ENCODE measurements at places on chromosomes 2 and 18. TPM values are rescaled to one million over a fixed set of nuclear protein-coding genes. Genes with fewer than 3 reads are reported as not detected.

The RSAD2 gene
- 4.3 TPM for total RNA-seq

DNA sequence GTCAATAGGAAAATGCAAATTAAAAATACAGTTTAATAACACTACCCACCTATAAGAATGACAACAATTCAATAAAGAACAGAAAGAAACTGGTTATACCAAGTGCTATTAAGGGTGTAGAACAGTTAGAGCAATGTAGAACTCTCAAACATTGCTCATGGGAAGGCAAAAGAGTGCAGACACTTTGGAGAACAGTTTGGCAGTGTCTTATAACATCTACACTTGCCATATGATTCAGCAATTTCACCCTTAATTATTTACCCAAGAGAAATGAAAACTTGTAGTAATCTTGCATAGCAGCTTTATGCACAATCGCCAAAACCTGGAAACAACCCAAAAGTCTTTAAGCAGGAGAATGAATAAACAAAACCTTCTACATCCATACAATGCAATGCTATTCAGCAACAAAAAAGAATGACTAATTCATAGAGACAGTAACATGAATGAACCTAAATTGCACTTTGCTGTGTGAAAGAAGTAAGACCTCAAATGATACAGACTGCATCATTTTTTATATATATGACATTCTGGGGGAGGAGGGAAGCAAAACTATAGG is 455.2 kb downstream of the THSD7B start:
- no peak for DNase-seq

- DNase-seq = no peak
These were observed 143.4 kb downstream of the PPP1R1C start for GRCh38 chr2:182128821-182129707.

DNA sequence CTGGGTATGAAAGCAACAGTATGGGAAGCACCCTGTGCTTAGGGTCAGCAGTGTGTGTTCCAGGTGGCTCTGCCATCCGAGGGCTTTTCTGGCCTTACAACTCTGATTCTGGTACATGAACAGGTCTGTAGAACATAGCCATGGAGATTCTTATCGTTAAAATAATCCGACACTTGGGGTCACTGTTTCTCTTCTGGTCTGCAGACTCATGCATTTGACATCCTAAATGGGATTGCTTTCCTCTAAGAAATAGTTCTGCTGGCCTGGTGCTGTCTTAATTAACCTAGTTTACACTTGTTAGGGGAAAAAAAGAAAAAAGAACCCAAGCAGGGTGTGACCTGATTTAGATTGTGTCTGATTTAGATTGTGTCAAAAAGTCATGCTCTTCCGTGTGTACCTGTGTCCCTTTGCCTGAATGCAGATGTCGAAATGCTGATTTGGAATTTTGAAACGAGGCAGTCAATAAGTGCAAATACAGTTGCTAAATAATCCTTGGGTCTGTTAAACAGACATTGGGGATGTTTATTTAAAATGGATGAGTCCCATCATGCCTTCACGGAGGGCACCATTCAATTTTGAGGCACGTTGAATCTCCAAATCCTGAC is 59.6 kb downstream of the TRPM8 start:
- DNase-seq = no peak

DNA sequence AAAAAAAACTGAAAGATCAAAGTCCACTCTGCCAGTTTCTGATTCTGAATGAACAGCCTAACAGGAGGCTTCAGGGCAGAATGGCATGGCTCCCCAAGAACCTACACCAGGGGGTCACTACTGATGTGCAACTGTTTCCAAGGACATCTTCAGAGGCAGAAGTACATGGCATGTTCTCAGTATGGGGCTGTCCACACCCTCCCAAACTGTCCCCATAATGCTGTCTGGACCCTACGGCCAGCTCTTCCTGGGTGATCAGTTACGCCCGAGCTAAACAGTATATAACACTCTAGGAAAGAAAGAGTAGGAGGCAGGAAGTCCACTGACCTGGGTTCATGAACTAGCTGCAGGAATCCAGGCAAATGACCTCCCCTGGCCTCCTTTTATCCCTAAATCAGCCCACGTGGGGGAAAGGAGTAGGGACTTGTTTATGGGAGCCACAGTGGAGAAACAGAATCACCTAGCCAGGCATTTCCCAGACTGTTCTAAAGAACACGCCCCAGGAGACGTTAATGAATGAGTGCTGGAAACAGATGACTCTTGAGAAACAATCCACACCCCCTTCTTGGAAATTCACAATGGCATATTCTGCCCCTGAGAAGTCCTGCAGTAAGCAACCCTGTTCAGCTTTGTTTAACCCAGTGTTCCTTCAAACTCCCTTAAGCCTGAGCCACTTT is 2.5 kb downstream of the TMBIM1 start:
- DNase-seq = no peak

- no peak for DNase-seq
These were observed 4.0 kb upstream of the CKAP2L start for GRCh38 chr2:112768432-112768831.

The RGPD4 gene
- not detected for total RNA-seq

DNA sequence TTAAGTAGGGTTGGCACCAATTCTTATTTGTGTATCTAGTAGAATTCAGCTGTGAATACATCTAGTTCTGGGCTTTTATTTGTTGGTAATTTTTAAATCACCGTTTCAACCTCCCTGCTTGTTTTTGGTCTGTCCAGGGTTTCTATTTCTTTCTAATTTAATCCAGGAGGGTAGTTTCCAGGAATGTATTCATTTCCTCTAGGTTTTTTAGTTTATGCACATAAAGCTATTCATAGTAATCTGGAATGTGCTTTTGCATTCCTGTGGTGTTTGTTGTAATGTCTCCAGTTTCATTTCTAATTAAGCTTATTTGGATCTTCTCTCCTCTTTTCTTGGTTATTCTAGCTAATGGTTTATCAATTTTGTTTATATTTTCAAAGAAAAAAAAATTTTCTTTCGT is 1361.8 kb upstream of the DDX18 start:
- DNase-seq = no peak

- no peak for DNase-seq
These were observed 43.0 kb upstream of the PID1 start for GRCh38 chr2:229314117-229314516.

The NTSR2 gene
- total RNA-seq = not detected

DNA sequence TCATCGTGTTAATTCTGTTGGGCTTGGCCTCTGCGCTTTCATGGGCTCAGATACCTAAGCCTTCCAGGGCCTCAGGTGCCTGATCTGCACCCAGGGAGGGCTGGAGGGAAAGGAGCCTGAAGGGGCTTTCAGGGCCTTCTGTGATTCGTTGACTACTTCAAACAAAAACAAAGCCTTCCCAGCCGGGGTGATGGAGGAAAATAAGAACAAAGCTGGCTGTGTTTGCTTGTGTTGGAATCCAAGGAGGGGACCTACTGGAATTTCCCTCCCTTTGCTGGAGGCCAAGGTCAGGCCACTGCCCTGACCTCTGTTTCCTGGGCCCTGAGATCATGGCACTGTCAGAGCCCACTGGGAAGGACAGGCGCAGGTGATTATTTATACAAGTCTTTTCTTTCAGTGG is 135.3 kb downstream of the KLHL29 start:
- DNase-seq = no peak

The KLHL41 gene
- total RNA-seq = 1.4 TPM
